Adipocyte (in vitro differentiated cells): ENCODE measurements at places on chromosomes 7 and 10.

- DNase-seq: no peak
Observed at GRCh38 chr10:36506261-36506660, 619.1 kb upstream of the ANKRD30A start.

DNA sequence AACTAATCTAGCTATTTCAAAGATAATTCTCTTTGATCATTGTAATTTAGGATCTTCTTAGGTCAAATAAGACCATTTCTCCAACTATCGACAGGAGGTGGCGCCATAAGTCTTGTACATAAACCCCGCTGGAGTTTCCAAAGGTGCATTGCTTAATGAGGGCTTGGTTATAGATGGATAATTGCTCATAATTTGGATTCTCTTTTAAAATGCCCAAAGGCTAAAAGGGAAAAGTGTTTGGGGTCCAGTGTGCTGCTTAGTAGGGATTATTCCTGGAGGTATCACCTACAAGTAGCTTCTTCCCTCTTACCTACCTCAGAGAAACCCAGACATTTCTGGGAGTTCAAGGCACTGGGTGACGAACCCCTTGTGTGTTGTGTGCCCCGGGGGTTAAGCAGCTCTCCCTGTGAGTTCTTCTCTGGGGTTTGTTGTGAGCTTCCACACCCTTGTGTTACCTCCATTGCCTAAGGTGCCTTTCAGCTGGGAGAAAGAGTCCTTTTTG, 75.2 kb downstream of the PAXIP1 start:
- DNase-seq: peak; percentile 96

DNA sequence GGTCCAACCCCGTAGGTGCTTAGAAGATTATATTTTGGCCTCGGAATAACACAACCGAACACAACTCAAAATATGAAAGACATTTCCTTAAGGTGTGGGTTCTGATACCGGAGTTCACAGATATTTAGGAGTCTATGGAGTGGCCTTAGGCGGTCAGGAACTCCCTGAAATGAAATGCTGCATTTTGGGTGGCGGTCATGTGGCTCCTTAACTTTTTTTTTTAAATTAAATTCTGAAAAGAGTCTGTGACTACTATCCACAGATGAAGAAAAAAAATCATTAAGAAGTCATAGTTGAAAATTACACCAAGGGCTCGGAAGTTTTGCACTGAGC, 290.9 kb upstream of the NFE2L3 start:
- no peak for DNase-seq

- no peak for DNase-seq
Observed at GRCh38 chr7:2510909-2511768, 8.4 kb upstream of the LFNG start.

- no peak for DNase-seq
Observed at GRCh38 chr10:88113232-88113631, 249.8 kb downstream of the PTEN start.

- no peak for DNase-seq
Observed at GRCh38 chr7:81187753-81188152, 268.9 kb upstream of the SEMA3C start.

DNA sequence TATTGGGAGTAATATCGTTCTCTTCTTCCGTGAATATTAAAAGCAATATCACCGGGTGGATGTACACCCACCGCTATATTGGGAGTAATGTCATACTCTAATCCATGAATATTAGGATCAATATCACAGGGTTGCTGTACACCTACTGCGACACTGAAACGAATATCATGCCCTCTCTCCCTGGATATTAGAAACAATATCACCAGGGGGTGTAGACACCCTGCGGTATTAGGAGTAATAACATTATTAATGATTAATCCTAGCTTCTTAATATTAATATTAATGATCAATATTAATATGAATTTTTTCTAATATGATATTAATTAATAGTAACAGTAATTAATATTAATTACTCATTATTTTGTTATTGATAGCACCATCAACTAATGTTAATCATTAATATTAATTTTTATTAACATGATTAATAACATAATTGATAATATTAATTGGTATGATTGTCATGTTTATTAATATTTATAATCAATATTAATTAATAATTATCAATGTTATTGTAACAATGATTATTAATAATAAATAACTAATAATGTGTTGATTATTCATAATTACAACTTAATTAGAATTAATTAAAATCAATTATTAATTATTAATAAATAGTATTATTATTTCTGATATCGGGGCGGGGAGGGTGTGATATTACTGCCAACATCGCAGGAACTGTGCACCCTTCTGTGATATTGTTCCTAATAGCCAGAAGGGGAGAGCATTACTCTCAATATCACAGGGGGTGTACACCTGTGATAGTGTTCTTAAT, 121.3 kb upstream of the C1GALT1 start:
- no peak for DNase-seq

DNA sequence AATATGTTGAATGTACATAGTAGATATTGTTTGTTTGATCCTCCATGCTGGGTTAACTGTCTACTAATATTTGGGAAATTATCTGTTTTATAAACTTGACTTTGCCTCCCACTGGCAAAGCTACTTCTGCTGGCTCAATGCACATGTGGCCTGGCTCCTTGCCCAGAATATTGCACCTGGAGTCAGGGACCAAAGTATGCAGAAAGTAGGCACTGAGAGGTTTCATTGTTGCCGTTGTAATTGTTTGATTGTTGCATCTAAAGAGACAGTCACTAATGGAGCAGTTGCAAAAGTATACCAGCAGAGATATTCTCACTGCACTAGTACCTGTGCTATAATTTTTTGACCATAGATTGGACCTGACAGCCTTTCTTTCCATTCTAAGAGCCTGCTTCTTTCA, 137.8 kb upstream of the CNTNAP2 start:
- no peak for DNase-seq

GRCh38 chr7:73449422-73449821, 15.8 kb downstream of the FZD9 start:
- no peak for DNase-seq

- no peak for DNase-seq
Observed at GRCh38 chr7:122595885-122596284, 103.0 kb downstream of the RNF133 start.

DNA sequence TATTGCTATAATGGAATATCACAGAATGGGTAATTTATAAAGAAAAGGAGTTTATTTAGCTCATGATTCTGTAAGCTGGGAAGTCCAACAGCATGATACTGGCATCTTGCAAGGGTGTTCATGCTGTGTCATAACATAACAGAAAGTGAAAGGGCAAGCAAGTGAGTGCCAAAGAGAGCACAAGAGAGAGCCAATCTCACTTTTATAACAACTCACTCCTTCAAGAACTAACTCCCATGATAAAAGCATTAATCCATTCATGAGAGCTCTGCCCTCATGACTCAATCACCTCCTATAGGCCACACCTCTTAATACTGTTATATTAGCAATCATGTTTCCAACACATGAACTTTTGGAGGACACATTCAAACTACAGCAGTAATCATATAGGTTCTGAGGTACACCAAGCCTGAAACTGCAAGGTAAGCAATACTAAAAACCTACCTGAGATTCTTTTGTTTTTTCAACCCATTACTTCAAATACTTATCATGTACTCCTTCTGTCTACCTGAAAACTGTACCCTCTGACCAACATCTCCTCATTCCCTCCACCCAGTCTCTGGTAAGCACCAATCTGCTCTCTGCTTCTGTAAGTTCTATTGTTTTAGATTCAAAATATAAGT, 219.7 kb downstream of the MTERF1 start:
- no peak for DNase-seq

GRCh38 chr7:27303026-27303425, 60.4 kb downstream of the EVX1 start:
- DNase-seq: no peak

- no peak for DNase-seq
Observed at GRCh38 chr7:79361214-79361613, 92.3 kb downstream of the MAGI2 start.

DNA sequence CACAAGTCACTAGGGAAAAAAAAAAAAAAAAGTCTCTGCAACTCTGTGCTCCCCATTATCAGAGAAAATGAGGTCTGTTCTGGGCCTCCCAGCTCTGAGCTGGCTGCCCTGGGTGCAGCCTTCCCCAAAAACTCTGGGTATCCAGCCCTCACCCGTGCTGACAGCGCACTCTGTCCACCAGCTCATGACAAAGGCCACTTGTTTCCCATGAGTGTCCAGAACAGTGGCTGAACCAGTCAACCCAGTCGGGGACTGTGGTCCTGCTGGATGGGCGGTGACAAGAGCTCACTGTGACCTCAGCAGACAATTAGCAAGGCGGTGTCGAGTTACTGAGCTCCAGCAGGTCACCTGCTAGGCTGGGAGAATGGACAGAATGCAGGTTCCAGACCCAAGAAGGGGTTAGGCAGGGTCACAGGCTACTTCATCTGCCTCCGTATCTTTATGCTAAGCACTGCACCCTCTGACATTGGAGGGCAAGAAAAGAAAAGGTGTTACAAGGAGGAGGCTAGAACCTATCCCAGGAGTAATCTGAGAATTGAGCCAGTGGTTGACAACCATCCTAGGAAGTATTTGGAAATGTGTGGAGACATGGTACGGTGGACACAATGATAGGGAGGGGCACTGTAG, 37.2 kb downstream of the DLG5 start:
- DNase-seq: no peak

- DNase-seq: no peak
Observed at GRCh38 chr10:77308084-77308732, 329.4 kb downstream of the KCNMA1 start.
